ENCODE measurements at places on chromosomes 1 and 21.

DNA sequence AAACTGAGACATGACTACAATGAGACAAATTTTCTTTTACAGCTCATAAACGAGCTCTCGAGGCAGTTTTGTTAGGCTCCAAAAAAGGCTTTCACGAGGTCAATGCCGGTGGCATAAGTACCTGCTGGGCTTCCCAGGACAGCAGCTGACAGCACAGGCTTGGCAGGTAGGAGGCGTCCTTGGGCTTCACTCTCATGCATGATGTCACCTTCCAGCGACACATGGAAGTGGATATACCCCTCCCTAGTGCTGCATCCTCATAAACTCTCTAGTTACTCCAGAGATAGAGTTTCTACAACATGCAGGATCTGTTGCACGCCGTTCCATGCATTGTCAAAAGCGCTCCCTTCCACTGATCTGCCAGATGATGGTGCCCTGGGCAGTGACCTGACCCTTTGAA lies 112.5 kb upstream of the PAXBP1 start:
- DNase-seq: no peak

GRCh38 chr1:200372885-200373181 lies 37.0 kb downstream of the ZNF281 start:
- no peak for DNase-seq

GRCh38 chr21:25493722-25494121 lies 113.6 kb downstream of the MRPL39 start:
- no peak for DNase-seq

- DNase-seq: no peak
Measured at GRCh38 chr1:185207980-185208602, 51.1 kb downstream of the SWT1 start.

- no peak for DNase-seq
Measured at GRCh38 chr1:112297536-112297935, 98.5 kb upstream of the CTTNBP2NL start.
